ENCODE measurements at places on chromosomes 1 and 21.

DNA sequence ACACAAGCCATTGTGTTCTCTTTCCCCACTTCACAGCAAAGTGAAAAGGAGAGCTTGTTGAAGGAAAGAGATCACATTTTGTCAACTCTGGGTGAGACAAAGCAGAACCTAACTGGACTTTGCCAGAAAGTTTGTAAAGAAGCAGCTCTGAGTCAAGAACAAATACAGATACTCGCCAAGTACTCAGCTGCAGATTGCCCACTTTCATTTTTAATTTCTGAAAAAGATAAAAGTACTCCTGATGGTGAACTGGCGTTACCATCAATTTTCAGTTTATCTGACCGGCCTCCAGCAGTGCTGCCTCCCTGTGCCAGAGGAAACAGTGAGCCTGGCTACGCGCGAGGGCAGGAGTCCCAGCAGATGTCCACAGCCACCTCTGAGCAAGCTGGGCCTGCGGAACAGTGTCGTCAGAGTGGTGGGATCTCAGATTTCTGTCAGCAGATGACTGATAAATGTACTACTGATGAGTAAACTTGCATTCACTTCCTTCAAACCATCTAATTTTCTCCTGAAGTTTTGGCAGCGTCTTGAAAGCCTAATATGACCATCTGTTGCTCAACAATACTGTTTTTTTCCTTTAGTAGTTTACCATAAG lies 43.7 kb downstream of the BACH1 start:
- no peak for DNase-seq

- DNase-seq = no peak
Observed at GRCh38 chr1:165851034-165851658, 23.7 kb downstream of the UCK2 start.

GRCh38 chr1:29990304-29990703 lies 733.1 kb downstream of the MATN1 start:
- no peak for DNase-seq

- no peak for DNase-seq
Observed at GRCh38 chr1:234135501-234135900, 231.0 kb downstream of the SLC35F3 start.

DNA sequence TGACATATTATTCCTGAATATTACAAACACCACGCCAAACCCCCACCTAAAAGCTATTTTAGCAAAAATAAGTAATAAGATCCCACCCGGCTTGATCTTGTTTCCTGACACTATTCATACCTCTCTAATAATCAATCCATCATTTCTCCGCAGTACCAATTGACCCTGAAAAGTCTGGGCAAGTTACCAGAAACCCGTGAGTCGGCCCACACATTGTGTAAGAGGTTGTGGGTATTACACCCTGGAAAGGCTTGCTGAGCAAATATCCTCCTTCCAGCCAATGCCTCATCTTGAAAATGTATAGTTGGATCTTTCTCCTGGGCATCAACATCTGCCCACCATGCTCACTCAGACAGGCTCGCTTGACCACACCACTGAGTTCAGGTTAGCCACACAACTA lies 451.0 kb downstream of the TTLL7 start:
- no peak for DNase-seq

- DNase-seq = no peak
Observed at GRCh38 chr1:197837911-197838310, 62.6 kb upstream of the DENND1B start.

All from stimulated activated CD4-positive, alpha-beta T cell treated with anti-CD3 and anti-CD28 coated beads, TNF-alpha, amount 100 ng/mL, for 4 hours (primary cell).